ENCODE measurements at places on chromosomes 6 and 20. TPM values are rescaled to one million over a fixed set of nuclear protein-coding genes. Genes with fewer than 3 reads are reported as not detected.

DNA sequence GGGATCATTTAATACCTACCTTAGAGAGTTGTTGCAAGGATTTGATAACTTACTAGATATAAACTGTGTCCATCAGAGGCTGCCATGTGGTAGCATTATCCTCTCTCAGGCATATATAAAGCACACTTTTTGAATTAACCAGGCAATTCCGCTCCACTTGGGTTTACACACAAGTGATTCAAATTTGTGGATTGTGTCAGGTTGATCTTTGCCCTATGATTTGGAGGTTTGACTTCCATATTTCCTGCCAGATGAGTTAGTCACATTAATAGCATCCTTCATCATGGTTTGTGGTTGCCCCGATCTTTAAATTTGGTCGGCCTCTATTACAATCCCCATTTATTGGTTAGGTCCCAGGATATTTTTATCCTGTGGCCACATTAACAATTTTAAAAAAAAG is 44.8 kb upstream of the CTAGE9 start:
- no peak for DNase-seq

- DNase-seq = no peak
Observed at GRCh38 chr6:5086294-5086890, 1.3 kb downstream of the PPP1R3G start.

GRCh38 chr6:152697634-152698033 is at the start of gene MYCT1:
TSS of gene MYCT1 (plus strand) at chr6:152697897. CDS start at chr6:152697903, 6 bp downstream.
- no peak for DNase-seq

- DNase-seq = no peak
Observed at GRCh38 chr6:1624058-1624850, 14.5 kb downstream of the FOXC1 start.

DNA sequence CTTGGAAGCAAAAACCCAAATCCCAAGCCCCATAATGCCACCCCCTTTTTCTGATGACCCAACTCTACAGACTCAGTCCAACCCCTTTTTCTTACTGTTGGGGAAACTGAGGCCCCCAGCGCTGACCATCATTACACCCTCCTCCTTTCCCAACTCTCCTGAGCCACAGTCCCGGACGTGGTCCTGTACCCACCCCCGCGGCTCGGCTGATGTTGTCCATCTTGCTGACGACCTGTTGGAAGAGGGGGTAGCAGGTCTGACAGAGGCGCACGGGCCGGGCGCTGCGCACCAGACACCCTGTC is 533 bp downstream of the OSTM1 start:
- DNase-seq = no peak

DNA sequence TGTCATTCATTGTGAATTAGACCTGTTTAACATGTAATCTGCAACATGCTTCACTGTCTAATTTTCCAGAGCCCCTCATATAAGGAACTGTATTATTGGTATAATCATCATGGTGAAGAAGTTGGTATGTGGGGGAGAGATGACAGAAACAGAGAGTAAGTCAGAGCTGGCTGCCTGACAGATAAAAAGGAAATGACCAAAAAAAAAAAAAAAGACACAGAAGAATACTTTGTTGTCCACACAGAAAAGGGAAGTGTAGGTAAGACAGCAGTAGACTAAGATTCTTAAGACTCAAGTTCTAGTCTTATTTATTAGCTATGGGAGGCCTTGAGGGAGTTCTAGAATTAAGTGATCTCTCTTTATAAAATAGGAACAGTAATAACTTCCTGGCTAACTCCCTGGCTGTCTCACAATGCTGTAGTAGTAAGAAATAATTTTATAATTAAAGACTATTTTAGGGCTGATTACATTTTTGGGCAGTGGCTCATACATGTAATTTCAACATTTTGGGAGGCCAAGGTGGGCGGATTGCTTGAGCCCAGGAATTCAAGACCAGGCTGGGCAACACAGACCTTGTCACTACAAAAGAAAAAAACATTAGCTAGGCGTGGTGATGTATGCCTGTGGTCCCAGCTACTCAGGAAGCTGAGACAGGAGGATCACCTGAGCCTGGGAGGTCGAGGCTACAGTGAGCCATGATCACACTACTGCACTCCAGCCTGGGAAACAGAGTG is 102.5 kb downstream of the PRL start:
- no peak for DNase-seq

GRCh38 chr20:48841196-48841874 is 13.5 kb upstream of the PREX1 start:
- DNase-seq = no peak

DNA sequence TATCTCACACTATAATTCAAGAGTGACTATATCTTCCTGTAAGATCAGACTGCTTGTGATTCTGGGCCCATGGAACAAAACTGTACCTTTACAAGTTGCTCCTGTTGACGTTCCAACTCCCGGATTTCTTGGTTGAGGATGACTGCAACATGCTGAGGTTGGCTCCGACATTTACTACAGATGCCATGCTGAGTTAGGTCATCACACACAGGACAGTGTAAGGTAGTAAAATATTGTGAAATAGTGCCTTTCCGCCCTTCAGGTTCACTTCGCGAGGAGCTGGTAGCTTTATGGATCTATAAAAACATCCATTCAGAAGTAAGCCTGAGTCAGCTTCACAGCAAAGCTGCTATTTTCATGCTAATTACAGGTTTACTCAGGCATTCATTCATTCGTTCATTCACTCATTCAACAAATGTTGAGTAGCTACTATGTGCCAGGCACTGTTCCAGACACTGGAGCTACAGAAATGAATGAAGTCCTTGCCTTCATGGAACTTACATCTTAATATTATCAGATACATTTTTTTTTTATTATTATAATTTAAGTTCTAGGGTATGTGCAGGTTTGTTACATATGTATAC is 175.7 kb downstream of the REV3L start:
- DNase-seq = no peak

DNA sequence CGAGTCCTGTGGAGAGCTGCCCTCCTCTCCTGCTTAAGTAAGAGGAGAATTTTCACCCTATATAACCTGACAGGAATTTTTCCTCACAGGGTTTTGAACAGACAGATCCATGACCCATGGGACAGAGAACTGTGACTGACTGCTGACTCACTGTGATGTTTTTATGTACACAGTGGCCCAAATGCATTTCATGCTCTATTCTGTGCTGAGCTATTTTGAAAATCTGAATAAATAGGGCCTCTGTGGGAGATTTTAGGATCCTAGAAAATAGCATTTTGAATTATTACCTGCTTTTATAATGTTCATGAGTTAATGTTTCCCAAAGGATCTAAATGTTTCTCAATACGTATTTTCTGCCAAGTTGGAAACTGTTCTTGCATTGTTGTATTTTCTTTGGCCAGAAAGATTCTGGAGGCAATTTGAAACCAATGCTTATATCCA is 577.4 kb downstream of the HTR1B start:
- no peak for DNase-seq

GRCh38 chr6:56640374-56640773 is 2.3 kb downstream of the DST start:
- DNase-seq = no peak

- no peak for DNase-seq
Observed at GRCh38 chr6:129749749-129750120, 39.8 kb upstream of the ARHGAP18 start.

GRCh38 chr6:563863-564262 is 93.0 kb downstream of the HUS1B start:
- no peak for DNase-seq

DNA sequence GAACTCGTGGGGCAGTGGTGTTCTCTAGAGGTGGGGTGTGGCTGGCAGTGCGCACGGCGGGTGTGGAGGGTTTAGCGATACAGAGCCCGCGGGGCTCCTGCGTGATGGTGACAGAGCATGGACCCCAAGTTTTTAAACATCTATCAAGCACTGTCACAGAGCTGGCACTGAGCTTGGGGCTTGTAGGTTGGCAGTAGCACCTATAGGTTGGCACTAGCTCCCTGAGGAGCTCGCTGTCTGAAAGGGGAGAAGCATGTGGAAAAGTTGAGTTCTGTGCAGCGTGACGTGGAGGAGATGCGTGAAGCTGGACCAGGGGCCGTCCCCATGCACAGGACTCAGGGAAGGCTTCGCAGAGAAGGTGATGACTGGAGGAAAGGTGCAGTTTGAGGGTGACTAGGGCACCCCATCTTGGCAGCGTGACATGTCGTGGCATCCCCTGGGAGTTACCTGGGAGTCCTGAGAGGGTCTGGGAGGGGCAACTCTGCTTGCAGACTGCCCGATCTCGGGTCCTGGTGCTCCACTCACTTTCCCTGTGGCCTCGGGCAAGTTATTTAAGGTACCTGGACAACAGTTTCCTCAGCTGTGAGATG is 122.0 kb downstream of the CDH4 start:
- DNase-seq = no peak

Gene TREM1
- total RNA-seq = 2.0 TPM

Gene ZC3H12D
- total RNA-seq = 8.9 TPM

Gene COL21A1
- 2.1 TPM for total RNA-seq

Gene RSPH9
- total RNA-seq = 0.12 TPM

Gene APOBEC2
- total RNA-seq = not detected

Gene MYH7B
- 0.76 TPM for total RNA-seq

Gene HLA-DQA2
- not detected for total RNA-seq

Gene SAMD3
- total RNA-seq = 1.7 TPM

Gene MBOAT1
- 54.4 TPM for total RNA-seq
